ENCODE measurements at places on chromosomes 5 and 9.
A peak's percentile ranks its signal among the peaks of the same experiment; 100 is the strongest.

DNA sequence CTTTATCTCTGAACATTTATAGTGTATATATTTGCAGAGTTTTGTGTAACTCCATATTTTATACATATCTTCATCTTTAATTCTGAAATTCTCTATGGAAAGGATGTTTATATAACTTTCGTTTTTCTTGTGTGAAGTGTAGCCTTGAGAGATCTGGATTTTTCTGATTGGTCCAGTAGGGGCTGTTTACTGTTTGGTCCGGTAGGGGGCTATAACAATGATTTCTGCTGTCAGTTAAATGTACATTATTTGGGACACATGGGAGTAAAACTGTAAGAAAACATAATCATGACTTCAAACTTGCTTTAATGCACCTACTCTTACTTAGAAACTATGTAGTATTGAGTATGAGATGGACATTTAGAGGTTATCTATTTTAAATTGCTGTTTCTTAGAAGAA, 527.1 kb upstream of the ARRDC3 start:
- H3K4me3 ChIP-seq, result no peak overlapping the region
- DNase-seq, result no peak
- H3K27ac ChIP-seq, result no peak overlapping the region
- H3K36me3 ChIP-seq, result no peaks in the 10 kb centered on the region

DNA sequence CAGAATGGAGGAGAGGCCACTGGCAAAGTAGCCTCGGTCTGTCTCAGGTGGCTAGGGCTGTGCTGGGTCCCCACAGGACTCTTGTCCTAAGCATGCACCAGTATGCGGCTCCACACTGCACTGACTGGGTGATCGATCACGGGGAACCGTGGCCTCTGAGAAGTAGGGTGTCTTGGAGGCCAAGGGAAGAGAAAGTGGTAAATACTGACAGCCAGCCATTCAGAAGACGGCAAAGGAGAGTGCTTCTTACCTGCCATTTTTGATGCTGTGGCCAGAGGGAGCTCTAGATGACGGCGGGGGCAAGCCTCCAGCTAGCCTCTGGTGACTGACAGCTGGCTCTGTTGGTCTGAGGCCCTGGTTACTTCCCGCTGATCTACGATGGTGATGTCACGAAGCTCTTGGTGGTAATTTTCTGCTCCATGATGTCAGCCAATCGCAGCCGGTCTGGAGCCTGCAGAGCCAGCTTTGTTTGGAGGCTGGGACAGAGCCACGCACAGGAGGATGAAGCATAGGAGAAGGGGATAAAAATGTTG, 40.4 kb upstream of the GADD45G start:
- H3K4me3 ChIP-seq, result no peak overlapping the region
- H3K27ac ChIP-seq, result no peak overlapping the region
- no peaks in the 10 kb centered on the region for H3K27me3 ChIP-seq
- DNase-seq, result peak; percentile 86
- H3K4me1 ChIP-seq, result no peaks in the 10 kb centered on the region

DNA sequence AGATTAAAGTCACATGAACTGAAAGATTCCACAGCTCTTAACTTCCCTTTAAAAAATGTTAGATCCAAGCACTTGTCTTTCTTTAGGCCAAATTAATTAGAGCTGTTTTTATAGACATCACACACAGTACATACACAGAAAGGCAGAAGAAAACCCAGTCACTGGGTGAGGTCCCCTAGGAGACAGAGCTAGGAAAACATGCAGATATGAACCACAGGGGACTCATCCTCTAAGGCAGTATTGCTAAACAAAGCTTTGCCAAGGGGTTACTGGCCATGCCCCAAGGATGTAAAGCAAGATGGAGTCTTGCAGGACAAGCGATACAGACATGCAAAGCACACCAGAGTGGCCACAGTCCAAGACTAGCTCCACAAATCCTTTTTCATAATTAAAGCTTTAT, 227.0 kb downstream of the SEMA6A start:
- H3K27ac ChIP-seq, result no peak overlapping the region
- H3K4me3 ChIP-seq, result no peak overlapping the region
- no peak for DNase-seq
- no peaks in the 10 kb centered on the region for H3K27me3 ChIP-seq
- peaks cover 5% of the 10 kb centered on the region for H3K36me3 ChIP-seq
- H3K4me1 ChIP-seq, result no peaks in the 10 kb centered on the region

- DNase-seq, result no peak
- no peaks in the 10 kb centered on the region for H3K4me1 ChIP-seq
- no peaks in the 10 kb centered on the region for H3K36me3 ChIP-seq
- no peak overlapping the region for H3K27ac ChIP-seq
- H3K4me3 ChIP-seq, result no peak overlapping the region
Measured at GRCh38 chr9:32906213-32906612, 95.2 kb downstream of the APTX start.

DNA sequence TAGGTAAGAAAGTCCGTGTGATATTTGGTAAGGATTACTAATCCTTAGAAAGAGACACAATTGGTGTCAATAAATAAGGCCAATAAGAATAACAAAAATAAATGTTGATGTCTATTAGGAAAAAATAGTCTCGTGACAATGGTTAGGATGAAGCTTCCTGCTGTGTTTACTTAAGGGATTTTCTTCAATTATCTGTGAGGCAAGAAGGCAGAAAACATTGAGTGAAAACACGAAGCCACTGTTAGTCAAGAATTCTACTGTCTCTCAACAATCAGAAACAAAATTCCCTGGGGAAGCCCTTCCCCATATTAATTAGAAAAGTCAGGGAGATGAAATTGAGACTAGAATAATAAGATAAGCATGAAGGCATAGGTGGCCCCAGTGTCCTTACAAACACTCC, 149.0 kb downstream of the SYK start:
- H3K27ac ChIP-seq, result no peak overlapping the region
- no peak overlapping the region for H3K4me3 ChIP-seq
- no peaks in the 10 kb centered on the region for H3K27me3 ChIP-seq
- no peak for DNase-seq
- H3K36me3 ChIP-seq, result no peaks in the 10 kb centered on the region

Data from H9 (cell line).